MV-4-11 (cell line): ENCODE measurements at places on chromosomes 6 and 20.

- DNase-seq, result no peak
Measured at GRCh38 chr20:58184984-58185383, 43.5 kb downstream of the ANKRD60 start.

DNA sequence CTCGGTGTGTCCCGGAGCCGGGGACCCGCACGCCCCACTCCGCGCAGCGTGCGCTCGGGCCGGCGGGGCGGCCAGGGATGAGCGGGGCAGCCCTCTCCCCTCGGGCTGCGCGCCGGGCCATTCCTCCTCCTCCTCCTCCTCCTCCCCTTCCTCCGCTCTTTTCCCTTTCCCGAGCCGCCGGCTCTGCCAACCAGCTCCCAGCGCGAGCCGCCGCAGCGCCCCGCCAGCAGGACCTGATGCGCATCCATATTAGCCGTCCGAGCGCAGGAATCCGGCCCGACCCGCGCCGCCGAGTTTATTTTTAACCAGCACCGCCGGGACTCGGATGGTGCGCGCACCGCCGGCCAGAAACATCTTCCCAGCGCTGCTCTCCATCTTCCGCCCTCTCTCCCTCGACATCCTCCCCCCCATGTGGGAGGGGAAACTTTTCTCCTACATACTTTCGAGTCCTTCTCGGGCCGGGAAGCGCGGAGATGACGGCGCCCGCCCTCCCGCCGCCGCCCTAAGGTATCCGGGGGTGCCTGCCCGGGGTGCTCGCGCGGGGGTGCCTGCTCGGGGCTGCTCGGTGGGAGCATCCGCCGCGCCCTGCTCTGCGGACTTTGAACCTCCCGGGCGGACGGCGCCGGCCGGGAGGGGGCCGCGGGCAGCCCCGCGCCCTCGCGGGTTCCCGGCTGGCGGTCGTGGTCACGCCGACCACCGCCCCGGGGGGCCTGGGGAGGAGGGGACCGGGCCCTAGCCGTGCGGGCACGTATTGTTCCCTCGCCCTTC is 619 bp downstream of the RREB1 start:
- no peak for DNase-seq

DNA sequence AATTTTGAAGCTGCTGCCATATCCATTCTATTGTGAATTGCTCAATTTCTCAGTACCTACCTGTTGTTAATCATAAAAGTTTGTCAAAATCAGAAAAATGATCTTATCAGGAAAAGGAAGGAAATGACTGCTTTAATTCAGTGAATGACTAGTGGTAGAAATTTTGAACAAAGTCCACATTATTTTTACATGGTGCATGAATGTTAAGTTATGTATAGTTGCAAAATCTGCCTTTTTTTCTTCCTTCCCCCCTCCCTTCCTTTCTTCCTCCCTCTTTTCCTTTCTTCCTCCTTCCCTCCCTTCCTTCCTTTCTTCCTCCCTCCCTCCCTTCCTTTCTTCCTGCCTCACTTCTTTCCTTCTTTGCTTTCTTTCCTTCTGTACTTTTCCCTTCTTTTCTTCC is 127.1 kb upstream of the TSHZ2 start:
- no peak for DNase-seq

- no peak for DNase-seq
Measured at GRCh38 chr6:39494998-39495397, 172.5 kb upstream of the KCNK16 start.

- no peak for DNase-seq
Measured at GRCh38 chr20:42553374-42553773, 636.3 kb downstream of the PTPRT start.

- no peak for DNase-seq
Measured at GRCh38 chr6:71035871-71036270, 79.0 kb upstream of the B3GAT2 start.

DNA sequence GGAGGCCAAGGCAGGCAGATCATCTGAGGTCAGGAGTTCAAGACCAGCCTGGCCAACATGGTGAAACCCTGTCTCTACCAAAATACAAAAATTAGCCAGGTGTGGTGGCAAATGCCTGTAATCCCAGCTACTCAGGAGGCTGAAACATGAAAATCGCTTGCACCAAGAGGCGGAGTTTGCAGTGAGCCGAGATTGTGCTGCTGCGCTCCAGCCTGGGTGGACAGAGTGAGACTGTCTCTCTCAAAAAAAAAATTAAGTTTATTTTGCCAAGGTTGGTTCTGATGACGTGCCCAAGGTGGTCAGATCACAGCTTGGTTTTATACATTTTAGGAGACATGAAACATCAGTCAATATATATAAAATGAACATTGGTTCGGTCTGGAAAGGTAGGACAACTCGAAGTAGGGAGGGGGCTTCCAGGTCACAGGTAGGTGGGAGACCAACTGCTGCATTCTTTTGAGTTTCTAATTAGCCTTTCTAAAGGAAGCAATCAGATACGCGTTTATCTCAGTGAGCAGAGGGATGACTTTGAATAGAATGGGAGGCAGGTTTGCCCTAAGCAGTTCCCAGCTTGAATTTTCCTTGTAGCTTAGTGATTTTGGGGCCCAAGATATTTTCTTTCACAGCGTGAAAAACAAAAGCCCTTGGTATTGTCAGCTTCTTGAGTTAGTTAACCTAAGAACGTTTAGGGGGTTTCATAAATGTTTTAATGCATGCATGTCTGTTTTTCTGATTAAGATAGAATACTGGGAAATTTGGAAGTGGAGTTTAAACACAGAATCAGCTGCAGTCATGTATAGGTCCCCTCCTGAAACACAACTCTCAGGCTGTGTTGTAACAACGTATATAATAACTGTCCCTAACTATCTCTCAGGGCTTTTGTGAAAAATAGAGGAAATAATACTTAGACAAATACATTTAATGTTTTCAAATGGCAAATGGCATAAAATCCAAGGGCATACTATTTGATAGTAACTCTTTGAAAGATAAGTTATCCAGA is 16.7 kb downstream of the ACOT13 start:
- DNase-seq, result no peak

GRCh38 chr20:62849431-62849830 is 12.2 kb downstream of the TCFL5 start:
- no peak for DNase-seq

- peak; percentile 51 for DNase-seq
Measured at GRCh38 chr20:7765221-7765620, 175.0 kb downstream of the HAO1 start.

GRCh38 chr6:44569931-44570385 is 182.5 kb downstream of the CDC5L start:
- peak; percentile 87 for DNase-seq

DNA sequence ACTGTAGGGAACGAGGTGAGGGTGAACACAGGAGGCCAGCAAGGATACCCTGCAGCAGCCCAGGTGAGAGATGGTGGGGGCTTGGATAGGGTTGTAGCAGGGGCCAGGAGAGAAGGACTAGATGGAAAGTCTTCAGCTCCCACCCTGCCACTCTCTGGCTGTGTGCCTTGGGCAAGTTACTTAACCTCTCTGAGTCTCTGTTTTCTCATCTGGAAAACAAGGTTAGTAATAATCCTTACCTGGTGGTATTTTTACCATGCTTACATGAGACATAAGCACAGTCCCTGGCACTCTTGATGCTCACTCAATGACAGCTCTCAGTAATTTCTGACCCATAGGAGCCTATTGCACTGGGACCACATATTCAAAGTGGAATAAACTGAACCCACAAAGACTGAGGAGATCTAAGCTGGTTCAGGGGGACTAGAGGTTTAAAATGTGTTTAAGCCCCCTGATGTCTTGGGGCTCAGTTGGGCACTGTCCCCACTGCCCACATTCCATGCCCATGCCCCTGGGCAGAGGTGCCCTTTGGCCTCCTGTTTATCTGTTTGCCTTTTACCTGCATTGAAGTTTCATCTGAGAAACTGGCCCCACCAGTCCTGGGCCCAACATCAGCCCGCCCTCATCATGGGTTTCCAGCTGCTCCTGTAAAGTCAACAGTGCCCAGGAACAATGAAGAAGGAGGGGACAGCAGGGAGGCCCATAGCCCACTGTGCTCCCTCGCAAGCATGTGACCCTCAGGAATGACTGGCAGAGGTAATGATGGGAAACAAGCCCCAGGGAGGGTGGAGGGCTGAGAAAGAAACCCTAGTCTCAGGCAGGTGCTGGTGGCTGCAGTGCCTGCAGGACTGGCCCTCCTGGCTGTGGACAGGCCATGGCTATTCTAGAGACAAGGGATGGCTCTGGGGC is 104.0 kb downstream of the VEGFA start:
- DNase-seq, result no peak

- no peak for DNase-seq
Measured at GRCh38 chr20:44495802-44496481, 20.3 kb downstream of the TTPAL start.

GRCh38 chr20:10710991-10711775 is 37.4 kb upstream of the JAG1 start:
- DNase-seq, result no peak
